ENCODE measurements at places on chromosomes 2 and 18.

GRCh38 chr2:107336526-107336925, 450.6 kb upstream of the ST6GAL2 start:
- no peak for DNase-seq

DNA sequence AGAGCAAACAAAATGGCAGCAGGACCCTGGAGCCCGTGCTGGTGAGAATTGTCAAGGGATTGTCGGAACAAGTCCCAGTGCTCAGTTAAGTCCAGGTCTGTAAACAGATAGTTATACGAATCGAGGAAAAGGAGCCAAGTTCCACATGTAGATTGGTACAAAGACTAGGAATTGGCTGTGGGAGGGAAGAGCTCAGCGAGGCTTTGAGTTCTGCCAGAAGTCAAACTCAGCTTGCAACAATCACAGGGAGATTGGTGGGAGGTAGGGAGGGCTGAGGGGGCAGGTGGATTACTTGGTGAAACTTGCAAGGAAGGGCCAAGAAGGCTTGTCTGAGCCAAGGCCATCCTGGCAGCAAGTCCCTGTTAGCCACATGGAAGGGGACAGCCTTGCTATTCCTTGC, 217.8 kb upstream of the ARL4C start:
- DNase-seq = no peak

DNA sequence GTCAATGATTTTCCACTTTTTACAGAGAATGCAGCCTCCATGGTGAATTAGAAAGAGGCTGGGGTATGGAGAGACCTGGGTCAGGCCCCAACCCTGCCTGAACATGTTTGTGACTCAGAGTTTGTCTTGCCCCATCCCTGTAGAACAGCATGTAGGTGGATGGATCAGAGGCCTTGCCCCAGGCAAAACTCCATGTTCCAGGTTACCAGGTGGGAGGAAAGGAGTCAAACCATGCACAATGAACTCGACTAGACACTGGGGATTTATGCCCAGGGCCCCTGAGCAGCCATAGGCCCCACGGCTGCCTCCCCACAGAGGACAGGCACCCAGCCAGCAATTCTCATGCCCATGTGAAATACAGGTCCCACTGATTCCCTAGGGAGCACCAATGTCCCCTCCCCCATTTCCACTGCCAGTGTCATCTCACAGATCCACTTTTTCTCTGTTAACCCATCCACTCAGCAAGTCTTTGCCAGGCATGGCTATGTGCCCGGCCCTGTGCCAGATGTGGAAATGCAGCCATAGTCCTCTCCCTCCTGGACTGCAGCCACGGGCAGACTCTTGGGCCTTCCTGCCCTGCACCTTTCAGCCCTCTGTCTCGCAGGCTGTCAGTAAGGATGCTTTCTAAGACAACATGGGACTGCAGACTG, 737.8 kb upstream of the HS6ST1 start:
- no peak for DNase-seq

GRCh38 chr2:120793682-120794403, 58.2 kb downstream of the GLI2 start:
- no peak for DNase-seq

GRCh38 chr2:25740810-25741381, 67.5 kb upstream of the DTNB start:
- DNase-seq = no peak

Data from activated CD4-positive, alpha-beta T cell treated with anti-CD3 and anti-CD28 coated beads, Interleukin-2, amount 50 U/mL, for 48 hours (primary cell).